NCI-H1694 treated with DMSO at 0.1 percent for 48 hours (cell line): ENCODE measurements at places on chromosomes 12 and 14.

DNA sequence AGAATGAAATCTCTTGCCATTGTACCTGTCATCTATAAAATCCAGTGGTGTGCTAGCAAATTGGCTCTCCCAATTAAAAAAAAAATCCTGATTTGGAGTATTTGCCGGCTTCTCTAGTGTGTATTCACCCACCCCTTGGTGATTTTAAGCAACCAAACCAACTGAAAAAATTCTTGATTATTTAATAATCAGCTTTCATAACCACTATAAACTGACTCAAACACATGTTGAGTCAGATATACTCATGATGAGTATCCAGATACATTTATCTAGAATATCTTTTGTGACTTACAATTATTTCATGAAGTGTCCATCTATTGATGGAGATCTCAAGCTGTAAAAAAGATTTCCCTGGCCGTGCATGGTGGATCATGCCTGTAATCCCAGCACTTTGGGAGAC lies 205.4 kb downstream of the RASSF9 start:
- no peak for DNase-seq

- no peak for DNase-seq
Measured at GRCh38 chr12:81077686-81078441, at the start of gene ACSS3. Gene ACSS3, plus strand, starts transcription at chr12:81078079. Its CDS starts 42 bp downstream, at chr12:81078121.

DNA sequence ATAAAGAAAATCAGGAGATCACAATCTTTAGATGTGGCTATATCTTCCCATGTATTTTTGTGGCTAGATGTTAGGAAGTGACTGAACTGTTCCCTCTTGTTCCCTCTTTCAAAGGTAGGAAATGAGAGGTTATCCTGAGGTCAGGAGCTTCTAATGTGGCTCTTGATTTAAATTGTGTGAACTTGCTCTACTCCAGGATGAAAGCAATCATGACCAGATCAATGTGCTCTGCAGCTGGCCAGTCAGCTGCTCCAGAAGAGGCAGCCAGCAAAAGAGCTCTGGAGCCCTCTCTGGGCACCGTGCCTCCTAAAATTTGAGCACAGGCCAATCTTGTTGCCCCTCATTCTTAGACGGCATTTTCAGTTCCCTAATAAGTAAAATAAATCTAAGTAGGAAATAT lies 32.0 kb downstream of the CDK17 start:
- DNase-seq = no peak

DNA sequence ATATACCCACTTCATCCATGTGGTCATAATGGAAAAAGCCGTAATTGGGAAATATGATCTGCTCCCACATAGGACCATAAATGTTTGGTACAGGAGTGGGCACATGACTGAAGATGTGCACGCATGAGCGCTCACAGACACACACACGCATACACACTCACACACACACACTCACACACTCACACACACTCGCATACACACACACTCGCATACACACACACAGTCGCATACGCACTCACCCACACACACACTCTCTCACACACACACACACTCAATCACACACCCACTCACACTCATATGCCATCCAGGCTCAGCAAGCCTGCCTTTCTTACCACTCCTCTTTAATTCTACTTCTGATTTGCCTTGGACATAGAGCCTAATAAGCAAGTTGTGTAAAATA lies 45.6 kb upstream of the EGLN3 start:
- no peak for DNase-seq

GRCh38 chr12:54411391-54412241 lies 7.5 kb downstream of the ITGA5 start:
- DNase-seq = no peak

- no peak for DNase-seq
Measured at GRCh38 chr14:65206448-65207096, 104.3 kb upstream of the MAX start.

- no peak for DNase-seq
Measured at GRCh38 chr12:131061041-131061806, 107.5 kb downstream of the ADGRD1 start.

DNA sequence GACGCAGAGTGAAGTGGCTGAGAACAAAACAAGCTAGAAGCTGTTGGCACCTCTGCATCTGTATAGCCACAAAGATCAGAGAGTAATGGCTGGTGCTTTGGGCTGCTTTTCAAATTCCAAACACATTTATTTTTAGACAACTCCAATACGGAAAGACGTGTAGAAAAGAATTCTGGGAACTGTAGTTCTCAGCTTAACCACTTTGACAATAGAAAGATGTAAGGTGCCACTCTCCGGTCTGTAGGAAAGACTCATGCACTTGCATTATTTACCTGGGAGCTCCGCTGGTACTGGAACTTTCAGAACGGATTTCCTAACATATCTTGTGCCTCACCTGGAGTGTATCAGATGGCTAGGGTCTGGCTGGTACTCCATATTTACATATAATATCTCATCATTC lies 1.8 kb upstream of the OR4K2 start:
- DNase-seq = no peak

GRCh38 chr12:68482660-68483059 lies 128.0 kb upstream of the RAP1B start:
- DNase-seq = no peak

DNA sequence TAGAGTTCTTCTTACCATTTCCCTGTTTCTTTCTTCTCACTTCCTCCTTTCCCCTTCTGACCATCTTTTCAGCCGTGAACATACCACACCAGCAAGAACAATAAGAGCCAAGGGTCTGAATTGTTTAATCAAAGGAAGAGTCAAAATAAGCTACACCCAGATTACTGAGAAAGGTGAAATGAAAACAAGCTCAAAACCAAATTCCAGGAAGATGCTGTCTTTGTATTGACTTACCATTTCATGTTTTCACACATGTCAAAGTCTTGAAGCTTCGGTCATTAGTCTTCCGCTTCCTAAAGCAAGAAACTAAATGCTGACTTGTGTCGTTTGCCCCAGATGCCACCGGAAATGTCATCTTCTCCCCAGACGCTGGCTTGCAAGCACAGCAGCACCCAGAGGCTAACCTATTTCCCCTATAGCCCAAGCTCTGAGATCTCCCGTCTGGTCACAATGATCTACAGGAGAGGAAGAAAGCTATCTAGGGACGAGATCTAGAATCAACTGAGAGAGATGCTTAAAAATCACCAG lies 136.5 kb upstream of the AMIGO2 start:
- no peak for DNase-seq

- DNase-seq = no peak
Measured at GRCh38 chr14:32039401-32040030, 37.6 kb upstream of the ARHGAP5 start.

- no peak for DNase-seq
Measured at GRCh38 chr14:68407285-68407684, 385.6 kb downstream of the ZFP36L1 start.

DNA sequence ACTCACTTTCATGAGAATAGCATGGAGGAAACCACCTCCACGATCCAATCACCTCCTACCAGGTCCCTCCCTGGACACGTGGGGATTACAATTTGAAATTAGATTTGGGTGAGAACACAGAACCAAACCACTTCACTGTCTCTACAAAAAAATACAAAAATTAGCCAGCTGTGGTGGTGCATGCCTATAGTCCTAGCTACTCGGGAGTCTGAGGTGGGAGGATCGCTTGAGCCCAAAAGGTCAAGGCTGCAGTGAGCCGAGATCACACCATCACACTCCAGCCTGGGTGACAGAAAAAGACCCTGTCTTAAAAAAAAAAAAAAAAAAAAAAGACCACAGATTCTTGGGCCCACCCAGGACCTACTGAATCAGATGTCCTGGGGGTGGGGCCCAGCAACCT lies 28.3 kb downstream of the BRI3BP start:
- DNase-seq = no peak

- no peak for DNase-seq
Measured at GRCh38 chr12:42887657-42888056, 298.1 kb upstream of the PRICKLE1 start.

DNA sequence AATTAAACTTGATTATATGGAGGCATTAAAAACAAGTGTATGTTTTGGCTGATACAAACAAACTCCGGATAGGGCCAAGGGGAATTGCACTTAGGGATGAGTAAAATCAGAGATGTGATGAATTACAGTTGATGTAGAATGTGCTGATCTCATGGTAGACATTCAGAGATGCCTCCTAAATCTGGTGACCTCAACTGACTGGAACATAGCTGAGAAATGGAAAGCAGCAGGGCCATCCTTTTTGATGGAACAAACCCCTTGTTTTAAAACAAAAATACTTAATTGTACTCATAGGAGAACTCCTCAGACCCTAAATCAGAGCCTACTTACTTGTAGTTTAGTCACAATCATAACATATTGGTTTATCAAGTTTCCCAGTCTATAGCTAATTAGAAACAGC lies 122.8 kb downstream of the C12orf75 start:
- DNase-seq = no peak

DNA sequence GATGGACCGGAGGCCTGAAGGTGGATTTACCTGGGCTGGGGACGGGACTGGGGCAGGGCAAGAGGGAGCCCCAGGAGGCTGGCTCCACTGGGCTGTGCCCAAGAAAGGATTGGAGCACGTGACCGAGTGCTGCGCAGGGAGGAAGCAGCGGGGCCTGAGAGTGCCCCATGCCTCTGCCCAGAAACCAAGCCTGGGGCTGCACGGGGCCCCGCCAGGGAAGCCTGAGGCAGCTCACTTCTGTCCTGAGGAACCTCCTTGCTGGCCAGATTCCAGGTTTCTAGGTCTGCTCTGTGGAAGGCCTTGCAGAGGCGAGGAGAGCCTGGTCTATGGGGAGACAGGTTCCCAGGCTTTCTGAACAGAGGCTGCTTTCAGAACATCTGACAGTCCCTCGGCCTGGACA lies 10.4 kb downstream of the NGB start:
- no peak for DNase-seq

DNA sequence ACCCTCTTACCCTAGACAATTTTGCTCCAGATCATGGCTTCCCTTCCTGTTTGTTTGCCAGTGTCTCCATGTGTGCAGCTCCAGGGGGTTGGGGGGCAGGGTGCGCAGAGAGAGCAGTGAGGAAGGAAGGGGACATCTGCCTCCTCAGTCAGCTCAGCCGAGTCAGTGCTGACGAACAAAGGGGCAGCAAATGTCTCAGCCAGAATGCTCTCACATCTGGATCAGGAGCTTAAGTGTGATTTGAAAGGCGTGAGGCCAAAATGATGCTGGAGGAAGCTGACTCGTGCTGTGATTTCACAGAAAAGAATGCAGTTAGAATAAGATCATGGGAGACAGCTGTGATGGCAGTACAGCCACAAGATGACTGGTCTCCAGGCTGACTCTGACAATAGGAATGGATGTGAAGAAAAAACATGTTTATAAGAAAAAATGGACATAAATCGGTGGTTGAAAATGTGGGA lies 27.1 kb upstream of the CDK17 start:
- peak; percentile 68 for DNase-seq

GRCh38 chr12:70756791-70757190 lies 119.6 kb upstream of the PTPRB start:
- DNase-seq = no peak

GRCh38 chr12:68036642-68037041 lies 47.4 kb downstream of the IFNG-AS1 start:
- no peak for DNase-seq

DNA sequence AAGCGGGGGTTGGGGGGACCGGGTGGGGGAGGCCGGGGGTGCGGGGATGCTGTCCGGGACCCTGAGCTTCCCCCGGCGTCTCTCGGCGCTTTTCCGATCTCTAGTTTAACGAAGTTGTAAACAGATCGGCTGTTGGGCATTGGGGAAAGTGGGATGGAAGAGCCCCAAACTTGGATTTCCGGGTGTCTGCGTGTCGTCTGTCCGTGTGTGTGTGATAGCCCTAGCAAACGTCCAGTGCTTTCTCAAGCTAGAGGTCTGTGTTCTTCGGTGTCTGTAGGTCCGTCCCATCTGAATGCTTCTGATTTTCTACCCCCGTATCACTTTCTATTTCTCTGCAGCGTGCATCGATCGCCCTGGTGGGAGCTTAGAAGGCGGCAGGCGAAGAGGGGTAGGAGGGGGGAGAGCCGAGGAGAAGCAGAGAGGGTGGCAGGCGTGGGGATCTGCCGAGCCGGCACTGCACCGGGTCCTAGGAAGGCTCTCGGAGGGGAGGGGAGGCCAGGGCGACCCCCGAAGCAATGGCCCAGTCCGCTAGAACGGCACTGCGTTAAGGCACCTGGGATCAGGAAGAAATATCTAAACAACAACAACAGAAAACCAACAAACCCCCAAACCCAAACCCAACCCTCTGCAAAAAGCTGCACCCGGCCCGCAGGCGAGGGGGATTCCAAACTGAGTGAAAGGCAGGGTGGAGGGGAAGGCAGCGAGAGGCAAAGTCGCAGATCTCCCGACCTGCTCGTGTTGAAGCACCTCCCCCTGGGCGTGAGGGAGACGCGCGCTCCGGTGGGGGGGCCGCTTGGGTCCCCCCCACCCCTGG lies 1.0 kb downstream of the KCNA1 start:
- no peak for DNase-seq

DNA sequence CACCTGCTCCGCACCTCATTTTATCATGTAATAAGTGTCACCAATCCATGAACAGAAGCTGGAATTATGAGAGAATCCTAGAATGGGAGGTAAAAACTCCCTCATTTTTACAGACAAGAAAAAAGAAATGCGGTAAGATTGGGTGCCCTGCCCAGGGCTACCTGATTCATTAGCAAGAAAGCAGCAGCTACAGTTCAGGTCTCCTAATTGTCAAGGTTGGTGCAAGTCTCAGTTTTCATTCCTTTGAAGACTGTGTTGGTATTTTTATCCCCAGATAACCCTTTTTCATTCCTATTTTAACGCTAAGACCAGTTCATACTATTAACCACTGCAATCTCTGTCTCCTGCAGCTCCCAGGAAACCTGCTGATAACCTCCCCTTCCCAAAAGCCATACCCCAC lies 6.9 kb downstream of the DUSP6 start:
- no peak for DNase-seq

GRCh38 chr12:92149563-92149962 lies 3.9 kb upstream of the BTG1 start:
- no peak for DNase-seq

DNA sequence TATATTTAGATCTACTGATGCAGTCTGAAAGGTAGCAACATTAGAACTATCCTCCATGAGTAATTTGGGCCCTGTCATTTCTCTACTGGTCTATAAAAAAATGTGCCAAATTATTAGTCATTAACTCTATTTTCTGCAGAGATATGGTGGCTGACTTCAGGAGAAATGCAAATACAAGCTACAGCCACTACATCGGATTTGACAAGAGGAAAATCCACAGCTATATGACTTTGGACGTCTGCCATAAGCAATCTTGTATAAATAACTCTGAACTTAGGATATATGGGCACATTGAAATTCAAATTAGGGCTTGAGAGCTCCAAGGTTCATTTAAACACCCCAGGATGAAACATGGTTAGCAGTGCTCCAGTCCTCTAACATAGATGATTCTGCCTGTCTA lies 983.0 kb upstream of the LRFN5 start:
- DNase-seq = no peak

DNA sequence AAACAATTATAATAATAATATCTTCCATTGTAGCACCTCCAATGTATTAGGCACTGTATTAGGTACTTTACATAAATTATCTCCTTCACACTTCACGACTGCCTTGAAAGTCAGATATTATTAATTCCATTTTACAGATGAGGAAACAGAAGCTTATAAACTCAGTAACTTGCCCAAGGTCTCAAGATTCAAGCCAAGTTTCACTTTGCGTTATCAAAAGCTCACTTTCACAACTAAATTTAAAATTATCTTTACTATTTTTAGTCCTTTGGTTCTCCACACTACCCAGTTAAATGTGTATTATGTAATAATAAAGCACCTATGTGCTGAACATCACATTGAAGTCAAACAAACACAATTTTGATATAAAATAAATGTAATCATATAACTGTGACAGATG lies 55.8 kb downstream of the NUMB start:
- no peak for DNase-seq
